ENCODE measurements at places on chromosomes 7 and 10.
A peak's percentile ranks its signal among the peaks of the same experiment; 100 is the strongest.

DNA sequence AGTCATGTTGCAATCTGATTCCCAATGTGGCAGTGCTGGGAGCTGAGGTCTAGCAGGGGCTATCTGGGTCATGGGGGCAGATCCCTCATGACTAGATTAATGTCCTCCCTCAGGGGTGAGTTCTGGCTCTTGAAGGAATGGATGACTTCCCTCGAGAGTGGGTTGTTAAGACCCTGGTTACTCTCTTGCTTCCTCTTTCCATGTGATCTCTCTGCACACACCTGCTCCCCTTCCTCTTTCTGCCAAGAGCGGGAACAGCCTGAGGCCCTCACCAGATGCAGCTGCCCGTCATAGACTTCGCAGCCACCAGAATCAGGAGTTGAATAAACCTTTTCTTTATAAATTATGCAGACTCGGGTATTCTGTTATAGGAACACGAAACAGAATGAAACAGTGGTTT, 37.8 kb downstream of the SFMBT2 start:
- DNase-seq, result no peak

GRCh38 chr7:106430103-106430502, 145.3 kb upstream of the NAMPT start:
- no peak for DNase-seq

DNA sequence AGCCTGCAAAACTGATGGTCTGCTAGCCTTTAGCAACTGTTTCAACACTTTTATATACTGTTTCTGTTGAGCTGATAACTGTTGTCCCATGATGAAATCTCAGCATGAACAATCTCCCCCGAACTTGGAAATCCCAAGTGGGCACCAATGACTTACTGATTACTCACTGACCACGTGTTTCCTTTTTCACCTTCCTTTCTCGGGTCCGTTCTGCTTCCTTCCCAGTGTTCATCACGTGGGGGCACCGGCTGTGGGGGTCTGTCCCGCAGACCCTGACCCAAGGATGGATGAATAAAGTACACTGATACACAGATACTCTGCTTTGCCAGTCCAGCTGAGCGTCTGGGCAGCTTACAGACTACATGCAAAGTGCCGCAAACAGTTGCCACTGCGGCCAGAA, 39.0 kb upstream of the RASGEF1A start:
- peak; percentile 21 for DNase-seq

- no peak for DNase-seq
Observed at GRCh38 chr7:24910551-24911212, 69.3 kb downstream of the OSBPL3 start.

- peak; percentile 38 for DNase-seq
Observed at GRCh38 chr10:110643653-110644597, at the start of gene RBM20. RBM20 (plus strand) TSS chr10:110644336; CDS start chr10:110644455, 119 bp downstream.

DNA sequence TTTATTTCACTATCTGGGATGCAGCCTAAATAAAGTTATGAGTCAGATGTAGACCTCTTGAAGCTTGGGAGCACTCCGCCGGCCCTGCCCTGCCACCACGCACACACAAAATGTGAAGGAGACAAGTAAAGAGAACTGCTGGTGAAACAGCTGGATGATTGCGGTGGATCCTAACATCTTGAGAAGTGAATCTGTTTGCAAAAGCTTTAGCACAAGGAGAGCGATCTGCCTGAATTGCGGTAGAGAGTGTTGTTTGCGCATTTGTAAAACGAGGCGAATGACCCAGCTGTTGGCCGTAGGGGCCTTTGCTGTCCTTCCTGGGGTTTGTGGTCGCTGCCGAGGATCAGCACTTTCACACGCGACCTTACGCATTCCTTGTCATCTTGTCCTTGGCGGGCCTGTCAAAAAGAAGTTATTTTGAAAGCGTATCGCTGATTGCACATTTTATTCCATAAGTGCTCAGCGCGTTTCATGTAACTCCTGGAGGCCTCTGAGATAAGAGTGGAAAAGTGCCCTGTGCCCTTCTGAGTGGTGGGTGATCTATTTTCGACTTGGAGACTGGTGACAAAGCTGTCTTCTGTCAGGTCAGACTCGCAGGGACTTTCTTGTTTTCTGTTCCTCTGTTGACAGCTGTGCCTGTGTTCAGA, 40.8 kb downstream of the RBM20 start:
- DNase-seq, result peak; percentile 62

DNA sequence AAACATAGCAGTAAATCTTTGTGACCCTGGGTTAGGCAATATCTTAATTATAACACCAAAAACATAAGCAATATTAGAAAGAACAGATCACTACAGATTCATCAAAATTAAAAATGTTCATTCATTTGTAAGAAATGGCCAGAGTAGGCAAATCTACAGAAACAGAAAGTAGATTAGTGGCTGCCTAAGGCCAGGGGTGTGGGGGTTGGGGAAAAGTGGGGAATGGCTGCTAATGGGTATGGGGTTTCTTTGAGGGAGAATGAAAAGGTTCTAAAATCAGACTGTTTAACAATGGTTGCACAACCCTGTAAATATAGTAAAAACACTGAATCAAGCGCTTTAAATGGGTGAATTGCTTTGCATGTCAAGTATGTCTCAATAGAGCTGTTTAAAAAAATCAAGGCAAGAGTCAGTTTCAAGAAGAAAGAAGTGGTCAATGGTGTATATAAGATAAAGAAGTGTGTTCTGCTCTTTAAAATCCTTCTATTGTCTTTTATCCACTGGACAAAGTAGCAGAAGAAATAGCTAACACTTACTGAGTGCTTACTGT, 42.6 kb downstream of the CDK6 start:
- no peak for DNase-seq

DNA sequence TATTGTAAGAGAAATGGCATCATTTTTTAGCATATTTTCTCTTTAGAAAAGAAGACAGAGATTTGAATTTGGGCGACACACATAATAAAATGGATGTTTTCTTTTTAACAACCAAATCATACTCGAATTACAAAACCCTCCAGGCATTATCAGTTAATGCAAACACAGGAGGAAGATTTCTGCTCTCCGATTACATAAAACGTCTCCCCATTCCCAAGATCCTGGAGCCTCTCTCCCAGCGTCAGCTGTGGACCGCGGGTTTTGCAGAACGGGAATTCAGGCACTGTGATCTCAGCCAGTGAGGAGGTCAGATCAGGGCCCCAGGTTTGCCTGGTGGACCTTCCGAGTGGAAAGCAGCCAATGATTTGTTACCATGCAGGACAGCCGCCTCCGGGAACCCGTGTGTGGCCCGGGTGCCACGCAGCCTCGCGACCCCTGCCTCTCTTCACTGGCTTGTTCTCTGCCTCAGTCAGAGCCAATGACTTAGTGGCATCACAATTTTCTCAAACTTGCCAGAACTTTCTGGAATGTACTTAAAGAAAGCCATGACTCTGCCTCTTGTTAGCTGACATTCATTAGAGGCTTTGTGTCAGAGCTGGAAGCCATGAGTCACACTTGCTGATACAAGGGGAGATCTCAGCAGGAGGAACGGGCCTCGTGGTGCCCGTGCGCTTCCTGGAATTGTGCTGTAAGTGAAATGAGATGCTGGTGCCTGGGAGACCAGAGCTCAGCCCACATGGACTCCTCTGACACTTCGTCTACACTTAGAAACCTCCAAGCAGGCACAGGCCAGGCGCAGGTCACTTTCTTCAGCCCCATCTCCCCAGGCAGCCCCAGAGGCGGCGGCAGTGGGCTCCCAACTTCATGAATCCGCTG, 246.1 kb downstream of the KLF6 start:
- peak; percentile 98 for DNase-seq

DNA sequence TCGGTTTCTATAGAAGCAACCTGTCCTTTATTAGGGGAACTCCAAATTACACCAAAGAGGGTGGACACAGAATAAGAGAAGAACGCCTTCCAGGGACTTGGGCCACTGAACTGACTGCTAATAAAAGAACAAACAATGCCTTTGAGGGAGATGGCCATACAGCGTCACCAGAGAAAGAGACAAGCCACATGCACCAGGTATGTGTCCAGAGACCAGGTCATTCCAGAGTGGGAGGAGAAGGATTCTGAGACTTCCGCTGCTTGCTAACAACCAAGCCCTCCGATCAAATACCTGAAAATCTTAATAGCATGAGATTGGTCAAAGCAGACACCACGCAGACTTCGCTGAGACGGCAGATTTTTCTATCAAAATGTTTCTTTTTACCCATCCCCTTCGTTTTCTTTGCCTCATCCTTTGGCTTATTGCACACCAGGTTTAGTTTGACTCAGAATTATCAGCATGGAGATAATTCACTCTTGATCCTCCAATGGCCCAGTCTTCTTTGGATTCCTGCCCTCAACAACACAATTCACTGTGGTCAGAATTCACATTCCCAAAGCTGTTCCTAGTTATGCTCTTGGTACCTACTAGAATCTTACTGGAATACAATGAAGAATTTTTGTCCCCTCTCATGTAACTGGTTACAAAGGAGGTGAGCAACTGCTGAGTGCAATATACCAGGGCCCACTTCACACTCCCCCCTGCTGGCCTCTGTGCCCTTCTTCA, 87.4 kb upstream of the DDC start:
- peak; percentile 21 for DNase-seq

DNA sequence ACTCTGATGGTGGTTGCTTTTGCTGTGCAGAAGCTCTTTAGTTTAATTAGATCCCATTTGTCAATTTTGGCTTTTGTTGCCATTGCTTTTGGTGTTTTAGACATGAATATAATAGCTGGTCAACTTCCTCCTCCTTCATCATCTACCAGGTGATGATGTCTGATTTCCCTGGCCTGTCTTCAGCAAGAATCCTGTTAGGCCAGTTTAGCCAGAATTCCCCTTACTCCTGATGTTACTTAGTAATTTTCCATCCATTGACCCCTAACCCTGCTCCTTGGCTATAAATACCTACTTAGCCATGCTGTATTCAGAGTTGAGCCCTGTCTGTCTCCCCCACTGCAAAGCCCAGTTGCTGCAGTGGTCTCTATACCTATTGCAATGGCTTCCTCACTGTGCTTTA, 91.4 kb downstream of the ZNF777 start:
- DNase-seq, result no peak
